Activated T-cell treated with anti-CD3 and anti-CD28 coated beads, Interleukin-2, amount 50 U/mL, for 72 hours (primary cell): ENCODE measurements at places on chromosomes 3 and 15. TPM values are rescaled to one million over a fixed set of nuclear protein-coding genes. Genes with fewer than 3 reads are reported as not detected.

Gene TERC
- total RNA-seq, result 23.0 TPM

Gene CCR3
- not detected for total RNA-seq

Gene DAZL
- total RNA-seq, result not detected

Gene VEPH1
- total RNA-seq, result not detected

Gene KLF15
- 0.44 TPM for total RNA-seq

Gene MON1A
- total RNA-seq, result 9.1 TPM

Gene LINGO1
- total RNA-seq, result 0.17 TPM

Gene ITGB5
- 0.65 TPM for total RNA-seq

Gene ELL3
- total RNA-seq, result 4.3 TPM

Gene SLC22A13
- 1.2 TPM for total RNA-seq

Gene ACKR2
- 1.1 TPM for total RNA-seq

Gene BCL2A1
- 67.2 TPM for total RNA-seq

Gene ACP3
- not detected for total RNA-seq

Gene FBXW12
- total RNA-seq, result not detected

Gene RPN1
- total RNA-seq, result 179 TPM

Gene KLHL6
- total RNA-seq, result 83.5 TPM

Gene TTC21A
- total RNA-seq, result 2.0 TPM

Gene TNFAIP8L3
- total RNA-seq, result 0.14 TPM

Gene CRYBG3
- total RNA-seq, result 3.4 TPM

Gene MED12L
- 4.4 TPM for total RNA-seq

Gene GPR149
- not detected for total RNA-seq

Gene ETV5
- total RNA-seq, result 2.9 TPM

Gene P2RY12
- total RNA-seq, result not detected

Gene CEP19
- 5.9 TPM for total RNA-seq

Gene IQCH
- total RNA-seq, result 3.6 TPM

Gene CIP2A
- 42.1 TPM for total RNA-seq

Gene ATP2C1
- 79.6 TPM for total RNA-seq

Gene SRGAP3
- 2.8 TPM for total RNA-seq

Gene ACKR4
- not detected for total RNA-seq

Gene GRK7
- total RNA-seq, result not detected

Gene GOLGA8G
- total RNA-seq, result not detected

Gene CFAP44
- total RNA-seq, result 5.0 TPM
